ENCODE measurements at places on chromosomes 3 and 15.

- no peak for DNase-seq
Measured at GRCh38 chr3:129052675-129053074, 7.9 kb upstream of the GP9 start.

- DNase-seq = no peak
Measured at GRCh38 chr15:101107625-101108460, 144.0 kb downstream of the CHSY1 start.

DNA sequence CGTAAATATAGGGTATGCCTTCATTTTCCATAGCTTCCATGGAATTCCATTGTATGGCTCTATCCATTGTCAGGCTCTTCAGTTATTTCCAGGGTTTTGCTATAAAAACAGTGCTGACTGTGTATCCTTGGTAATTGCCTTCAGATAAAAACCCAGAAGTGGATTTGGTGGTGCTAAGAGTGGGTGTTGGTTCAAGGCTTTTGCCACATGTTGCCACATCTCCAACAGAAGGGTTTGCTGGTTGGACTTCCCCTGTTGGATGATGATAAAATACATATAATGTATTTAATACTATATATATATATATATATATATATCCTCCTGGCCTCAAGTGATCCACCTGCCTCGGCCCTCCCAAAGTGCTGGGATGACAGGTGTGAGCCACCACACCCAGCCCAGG is 97.8 kb downstream of the FLNB start:
- DNase-seq = no peak

GRCh38 chr3:127615631-127616305 is 13.2 kb upstream of the PODXL2 start:
- no peak for DNase-seq

- DNase-seq = no peak
Measured at GRCh38 chr15:86444527-86444926, 364.9 kb downstream of the AGBL1 start.
